ENCODE measurements at places on chromosomes 11 and 22. TPM values are rescaled to one million over a fixed set of nuclear protein-coding genes. Genes with fewer than 3 reads are reported as not detected.

The SLC6A5 gene
- not detected for total RNA-seq

The ABCG4 gene
- not detected for total RNA-seq

The LARGE1 gene
- total RNA-seq, result 23.6 TPM

The THYN1 gene
- total RNA-seq, result 45.7 TPM

The DRD2 gene
- total RNA-seq, result 0.67 TPM

The GPHA2 gene
- total RNA-seq, result not detected

The OR10A2 gene
- not detected for total RNA-seq

The AIFM3 gene
- 1.3 TPM for total RNA-seq

The C11orf52 gene
- 8.7 TPM for total RNA-seq

The PLEKHB1 gene
- 8.9 TPM for total RNA-seq

The FXYD6 gene
- total RNA-seq, result 19.5 TPM

The B3GAT1 gene
- 0.17 TPM for total RNA-seq

The DDI1 gene
- total RNA-seq, result not detected

The ANO1 gene
- total RNA-seq, result 12.1 TPM

The CSNK2A3 gene
- 0.83 TPM for total RNA-seq

The IGSF9B gene
- 0.32 TPM for total RNA-seq

The FLRT1 gene
- 0.84 TPM for total RNA-seq

The ZP1 gene
- 0.12 TPM for total RNA-seq

The MMP7 gene
- 5.0 TPM for total RNA-seq

The SMIM38 gene
- 0.40 TPM for total RNA-seq

The CREB3L1 gene
- total RNA-seq, result 20.3 TPM

The PATZ1 gene
- total RNA-seq, result 25.1 TPM

The TUBGCP6 gene
- 26.2 TPM for total RNA-seq

The DLG2 gene
- 6.8 TPM for total RNA-seq

The C11orf42 gene
- total RNA-seq, result not detected

The INSC gene
- not detected for total RNA-seq

The USH1C gene
- total RNA-seq, result 58.8 TPM

Data from hepatocyte (in vitro differentiated cells).